Pons (tissue), 1 donor: ENCODE measurements at places on chromosomes 1 and 21.
A peak's percentile ranks its signal among the peaks of the same experiment; 100 is the strongest.

DNA sequence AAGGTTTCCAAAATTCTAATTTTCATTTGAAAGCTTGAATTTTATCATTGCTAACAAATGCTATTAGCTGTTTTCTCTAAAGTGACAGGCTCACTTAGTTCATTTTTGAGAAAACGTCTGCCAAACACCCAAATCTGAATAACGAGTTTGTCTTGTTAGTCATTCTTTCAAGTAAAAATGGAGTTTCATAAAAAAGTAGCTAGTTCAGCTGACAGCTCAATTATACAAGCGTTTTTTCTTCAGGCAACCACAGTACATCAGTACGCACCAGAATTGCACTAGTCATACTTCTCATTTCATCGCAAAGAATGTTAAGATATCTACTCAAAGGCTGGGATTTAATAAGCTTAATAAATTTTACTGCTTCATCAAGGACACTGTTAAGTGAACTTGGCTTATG is 72.3 kb upstream of the SLFNL1 start:
- DNase-seq = no peak

DNA sequence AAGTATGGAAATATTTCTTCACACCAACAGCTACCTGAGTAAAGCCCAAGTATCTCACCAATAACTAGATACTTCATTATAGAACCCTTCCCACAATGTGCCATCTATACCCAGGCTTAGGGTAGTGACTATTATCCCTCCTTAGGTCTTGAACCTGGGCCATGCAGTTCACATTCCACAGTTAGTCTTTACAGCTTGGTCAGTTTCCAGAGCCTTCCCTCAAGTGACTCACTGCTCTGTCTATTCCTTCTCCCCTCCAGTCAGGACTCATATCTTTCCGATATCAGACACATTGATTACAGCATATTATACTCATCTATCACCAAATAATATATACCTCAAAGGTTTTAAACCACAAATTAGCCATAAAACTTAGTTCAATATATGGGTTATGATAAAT is 23.6 kb downstream of the VAMP4 start:
- no peak for DNase-seq

DNA sequence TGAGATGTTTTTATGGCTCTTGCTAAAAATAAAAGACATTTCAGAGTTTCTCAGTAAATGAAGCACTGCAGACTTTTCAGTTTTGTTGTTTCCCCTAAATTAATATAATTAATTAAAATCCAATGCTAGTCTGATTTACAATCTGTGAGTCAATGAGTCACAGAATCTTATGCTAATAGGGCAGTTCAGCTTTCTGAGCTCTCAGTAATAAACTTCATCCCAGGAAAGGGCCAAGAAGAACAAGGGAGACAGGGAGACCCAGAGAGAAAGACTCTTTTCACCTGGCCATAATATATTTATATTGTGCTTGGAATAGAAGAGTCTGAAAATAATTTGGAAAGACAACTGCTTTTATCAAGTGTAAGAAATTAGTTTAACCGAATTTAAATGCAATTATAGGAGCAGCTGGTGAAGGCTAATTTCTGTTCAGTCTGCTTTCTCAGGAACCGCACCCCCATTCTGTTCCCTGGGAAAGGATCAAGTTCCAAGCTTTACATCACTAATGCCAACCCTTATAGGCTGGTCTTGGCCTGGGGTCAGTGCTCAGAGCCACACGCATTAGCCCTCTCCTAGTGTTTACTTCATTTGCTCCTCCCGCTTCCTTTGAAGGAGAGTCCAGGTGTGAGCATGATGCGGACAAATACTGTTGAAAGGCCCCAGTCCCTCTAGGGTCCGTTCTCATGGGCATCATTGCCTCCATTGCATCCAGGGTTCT is 145.6 kb downstream of the ZBTB18 start:
- DNase-seq = no peak

GRCh38 chr1:15339570-15339969 is 70.1 kb upstream of the EFHD2 start:
- no peak for DNase-seq

DNA sequence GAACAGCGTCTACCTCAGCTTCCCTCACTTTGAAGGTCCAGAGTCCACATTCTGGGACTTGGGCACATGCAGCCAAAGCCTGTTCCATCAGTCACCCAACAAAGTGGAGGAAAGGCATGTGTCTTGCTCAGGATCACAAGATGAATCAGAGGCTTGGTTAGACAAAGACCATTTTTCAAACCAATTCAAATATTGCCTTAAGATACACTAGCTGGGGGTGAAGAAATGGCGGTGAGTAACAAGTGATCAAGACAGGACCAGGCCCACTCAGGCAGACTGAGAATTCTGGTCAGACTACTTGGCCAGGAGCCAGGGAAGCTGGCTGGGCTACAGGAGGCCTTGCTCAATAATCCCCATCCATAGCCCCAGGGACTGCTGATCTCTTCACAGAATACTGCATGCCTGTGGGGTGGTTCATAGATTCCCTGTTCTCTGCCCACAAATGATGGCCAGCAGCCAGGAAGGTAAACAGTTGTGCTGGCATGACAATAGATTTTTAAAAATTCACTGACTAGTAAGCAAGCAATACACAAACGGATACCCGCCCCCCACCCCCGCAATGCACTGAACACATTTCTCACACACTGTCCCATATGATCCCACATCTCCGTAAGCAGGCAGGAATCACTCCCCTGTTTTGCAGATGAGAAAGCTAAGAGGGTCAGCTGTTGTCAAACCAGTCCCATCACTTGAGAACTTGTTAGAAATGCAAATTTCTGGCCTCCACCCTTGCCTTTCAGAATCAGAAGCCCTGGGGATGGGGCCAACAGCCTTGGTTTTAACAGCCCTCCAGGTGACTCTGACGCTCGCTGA is 27.2 kb downstream of the ERI3 start:
- DNase-seq = peak; percentile 11

- no peak for DNase-seq
These were observed 82.7 kb downstream of the KAZN start for GRCh38 chr1:14681182-14681581.

DNA sequence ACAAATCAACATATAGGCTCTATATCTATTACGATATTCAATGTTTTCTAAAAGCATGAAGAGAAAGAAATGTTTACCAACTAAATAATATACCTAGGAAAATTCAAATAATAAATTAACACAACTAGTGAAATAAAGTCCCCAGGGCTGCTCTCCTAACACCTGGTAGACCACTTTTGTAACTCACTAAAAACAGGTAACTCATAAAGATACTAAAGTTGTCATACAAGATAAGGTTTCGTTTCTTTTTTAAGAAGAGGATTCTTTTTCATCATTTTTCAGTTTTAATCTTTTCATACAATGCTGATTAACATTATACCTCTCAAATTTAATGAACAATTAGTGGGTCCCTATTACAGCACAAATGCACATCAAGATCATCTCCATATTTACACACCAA is 99.0 kb downstream of the ZZZ3 start:
- no peak for DNase-seq

DNA sequence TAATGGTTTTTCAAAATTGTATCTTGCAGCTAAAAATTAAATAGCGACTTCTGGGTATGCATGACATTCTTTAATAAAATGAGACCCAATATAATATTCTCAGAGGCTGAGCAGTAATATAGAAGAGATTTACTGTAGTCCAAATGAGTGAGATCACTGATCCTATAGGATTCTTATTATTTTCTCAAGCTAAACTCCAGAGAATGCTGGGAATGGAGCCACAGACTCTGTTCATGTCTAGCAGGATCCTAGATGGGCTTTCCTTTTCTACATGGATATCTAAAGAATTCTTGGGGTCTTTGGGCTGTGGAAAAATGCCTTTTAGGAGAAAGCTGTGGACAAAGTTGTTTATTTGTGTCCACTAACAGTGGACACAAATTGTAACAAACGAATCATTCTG is 150.7 kb upstream of the ZNF644 start:
- no peak for DNase-seq

DNA sequence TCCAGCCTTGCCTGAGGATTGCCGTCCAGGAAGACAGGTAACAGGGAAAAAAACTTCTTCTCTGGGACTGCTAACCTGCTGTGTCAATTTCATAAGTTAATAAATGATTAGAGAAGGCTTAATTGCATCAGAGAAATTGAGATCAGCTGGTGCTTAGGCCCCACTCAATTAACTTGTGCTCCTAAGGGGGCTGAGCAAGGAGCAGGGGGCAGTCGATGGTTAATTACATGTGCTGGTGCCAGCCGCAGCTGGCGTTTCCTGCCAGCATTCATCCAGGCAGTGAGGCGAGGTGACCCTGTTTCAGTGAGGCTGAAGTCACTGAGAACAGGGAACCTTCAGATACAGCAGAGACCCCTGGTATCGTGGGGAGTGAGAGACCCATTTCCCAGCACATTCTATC is 60.0 kb downstream of the FAM163A start:
- DNase-seq = no peak
